Astrocyte (in vitro differentiated cells and primary cell): ENCODE measurements at places on chromosomes 6 and 20.

DNA sequence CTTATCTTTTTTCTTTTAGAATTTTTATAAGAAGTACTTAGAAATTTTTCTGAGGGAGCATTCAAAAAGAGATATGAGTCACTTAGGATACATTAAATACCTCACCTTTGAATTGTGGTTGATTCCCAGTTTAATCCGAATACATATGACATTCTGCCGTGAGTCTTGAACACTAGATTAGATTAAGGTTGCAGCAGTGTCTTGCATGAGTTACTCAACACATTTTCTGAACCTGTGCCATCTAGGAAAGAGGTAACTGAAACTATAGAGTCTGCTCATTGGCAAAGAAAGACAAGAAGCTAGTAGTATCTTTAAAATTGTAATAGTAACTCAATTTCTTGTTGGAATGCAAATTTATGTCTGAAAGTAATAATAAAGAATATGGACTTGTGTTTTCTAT is 14.9 kb downstream of the PEX3 start:
- no peaks in the 10 kb centered on the region for H3K27me3 ChIP-seq
- H3K27ac ChIP-seq: no peak overlapping the region
- no peaks in the 10 kb centered on the region for H3K4me1 ChIP-seq

- peaks cover 18% of the 10 kb centered on the region for H3K4me1 ChIP-seq
- no peaks in the 10 kb centered on the region for H3K36me3 ChIP-seq
- no peak for DNase-seq
Measured at GRCh38 chr6:134058622-134059366, 6.4 kb upstream of the SLC2A12 start.

GRCh38 chr20:3670511-3670910 is 7.3 kb upstream of the GFRA4 start:
- H3K27me3 ChIP-seq: peaks cover 20% of the 10 kb centered on the region
- H3K36me3 ChIP-seq: no peaks in the 10 kb centered on the region
- no peak overlapping the region for H3K4me3 ChIP-seq
- H3K27ac ChIP-seq: no peak overlapping the region

DNA sequence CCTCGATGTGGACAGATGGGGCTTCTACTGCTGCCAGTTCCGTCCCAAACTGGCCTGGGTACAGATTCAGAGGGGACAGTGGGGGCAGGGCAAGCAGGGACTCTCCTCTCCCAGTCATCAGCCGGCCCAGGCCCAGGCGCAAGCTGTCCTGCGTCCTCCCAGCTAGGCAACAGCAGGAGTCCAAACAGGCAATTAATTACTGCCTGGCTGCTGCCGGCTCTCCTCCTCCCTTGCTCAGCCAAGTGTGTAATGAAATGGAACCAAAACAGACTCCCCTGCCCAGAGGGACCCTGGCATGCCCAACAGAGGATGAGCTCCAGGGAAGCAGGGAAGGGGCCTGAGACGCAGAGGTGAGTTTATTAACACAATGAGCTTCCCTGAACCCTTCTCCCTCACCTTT is 17.8 kb upstream of the SLC32A1 start:
- no peaks in the 10 kb centered on the region for H3K4me1 ChIP-seq
- no peak overlapping the region for H3K27ac ChIP-seq
- no peak overlapping the region for H3K4me3 ChIP-seq

GRCh38 chr6:168565112-168565511 is 124.1 kb downstream of the SMOC2 start:
- DNase-seq: no peak
- no peaks in the 10 kb centered on the region for H3K27me3 ChIP-seq
- no peaks in the 10 kb centered on the region for H3K36me3 ChIP-seq
- H3K4me1 ChIP-seq: no peaks in the 10 kb centered on the region

DNA sequence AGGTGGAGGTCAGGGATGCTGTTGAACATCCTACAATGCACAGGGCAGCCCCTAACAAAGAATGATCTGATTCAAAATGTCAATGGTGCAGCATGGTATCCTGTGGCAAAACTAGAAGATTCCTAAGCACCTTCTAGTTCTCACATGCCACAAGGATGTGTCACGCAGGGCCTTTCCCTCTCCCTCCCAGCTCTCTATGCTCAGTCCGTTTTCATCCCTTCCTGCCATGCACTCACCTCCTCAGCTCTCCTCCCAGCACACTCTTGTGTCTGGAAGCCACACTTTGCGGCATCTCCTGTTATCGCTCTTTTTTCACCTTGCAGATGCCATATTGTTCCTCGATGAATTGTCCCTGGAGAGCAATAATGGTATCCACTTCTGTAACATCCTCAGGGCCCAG is 263.4 kb downstream of the CDC5L start:
- no peak overlapping the region for H3K27ac ChIP-seq
- H3K27me3 ChIP-seq: no peaks in the 10 kb centered on the region
- H3K4me1 ChIP-seq: peaks cover 47% of the 10 kb centered on the region
- peak; percentile 75 for DNase-seq

DNA sequence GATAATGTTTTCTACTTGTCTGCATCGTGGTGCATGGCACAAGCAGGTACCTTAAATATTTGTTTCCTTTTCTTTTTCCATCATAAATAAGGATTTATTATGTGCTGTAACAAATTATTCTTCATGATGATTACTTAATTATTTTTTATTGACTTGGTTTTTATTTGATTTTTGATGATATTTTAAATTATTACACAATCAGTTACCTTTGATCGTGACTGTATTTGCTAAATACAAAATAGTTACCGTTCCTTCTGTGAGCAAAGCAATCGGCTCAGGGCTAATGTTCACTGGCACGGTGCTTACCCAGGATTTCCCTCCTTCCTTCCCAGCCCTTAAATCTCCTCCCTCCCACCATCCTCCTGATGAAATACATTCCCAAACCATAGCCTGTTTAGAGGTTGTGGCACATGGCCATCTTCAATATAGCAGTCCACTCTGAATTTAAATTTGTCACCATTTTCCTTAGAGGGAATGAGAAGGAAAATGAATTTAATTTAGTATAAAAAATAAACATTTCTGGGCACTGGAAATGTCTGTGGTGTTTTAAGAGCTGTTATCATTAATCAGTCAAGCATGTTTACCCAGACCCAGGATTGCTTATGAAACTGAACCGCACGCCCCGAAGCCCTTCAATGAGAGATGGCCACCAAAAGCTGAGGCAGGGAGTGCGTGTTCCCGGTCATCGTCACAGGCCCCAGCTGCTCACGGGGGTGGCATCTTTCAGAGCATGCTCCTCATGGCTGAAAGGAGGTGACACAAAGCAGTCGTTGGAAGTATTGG is 23.0 kb upstream of the EXOC2 start:
- H3K4me3 ChIP-seq: no peak overlapping the region
- peaks cover 6% of the 10 kb centered on the region for H3K4me1 ChIP-seq
- H3K36me3 ChIP-seq: no peaks in the 10 kb centered on the region
- no peak for DNase-seq

DNA sequence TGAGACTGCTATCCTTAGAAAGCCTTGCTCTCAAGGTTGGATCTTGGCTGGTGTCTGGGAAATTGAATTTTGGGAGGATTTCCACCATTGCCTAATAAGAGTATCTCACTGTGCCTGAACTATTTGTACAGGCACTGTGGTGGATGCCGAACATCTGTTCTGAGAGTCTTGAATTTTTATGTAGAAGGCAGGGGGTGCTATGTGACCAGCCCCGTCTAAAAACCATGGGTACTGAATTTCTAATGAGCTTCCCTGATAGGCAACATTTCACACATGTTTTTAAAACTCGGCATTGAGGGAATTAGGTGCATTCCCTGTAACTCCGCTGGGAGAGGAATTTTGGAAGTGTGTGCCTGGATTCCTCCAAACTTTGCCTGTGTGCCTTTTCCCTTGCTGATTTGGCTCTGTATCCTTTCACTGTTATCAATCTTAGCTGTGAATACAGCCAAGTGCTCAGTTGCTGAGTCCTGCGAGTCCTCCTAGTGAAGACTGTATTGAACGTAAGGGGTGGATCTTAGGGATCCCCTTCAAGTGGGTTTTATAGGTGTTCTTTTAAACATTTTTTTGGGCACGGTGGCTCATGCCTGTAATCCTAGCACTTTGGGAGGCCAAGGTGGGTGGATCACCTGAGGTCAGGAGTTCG is 27.6 kb upstream of the SCAF8 start:
- H3K27me3 ChIP-seq: peaks cover 27% of the 10 kb centered on the region
- H3K4me3 ChIP-seq: no peak overlapping the region
- no peaks in the 10 kb centered on the region for H3K4me1 ChIP-seq
- DNase-seq: no peak

DNA sequence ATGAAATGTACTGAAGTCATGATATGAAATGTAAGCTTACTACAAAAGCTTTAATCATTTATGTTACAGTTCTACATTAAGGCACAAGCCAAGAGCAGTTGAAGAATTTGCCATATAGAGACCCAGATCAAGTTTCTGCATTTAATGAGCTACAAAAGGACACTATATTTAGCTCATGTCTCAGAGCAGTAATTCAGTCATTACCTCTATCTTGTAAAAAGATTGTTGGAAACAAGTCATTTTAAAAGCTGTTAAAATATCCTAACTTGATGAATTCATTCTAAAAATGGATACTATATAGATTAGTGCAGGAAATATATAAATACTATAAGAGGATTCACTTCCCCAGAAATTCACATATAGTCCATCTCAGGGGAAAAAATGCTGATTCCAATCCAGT is 45.2 kb upstream of the RIPPLY2 start:
- no peak overlapping the region for H3K27ac ChIP-seq
- H3K4me1 ChIP-seq: no peaks in the 10 kb centered on the region
- H3K36me3 ChIP-seq: no peaks in the 10 kb centered on the region
- no peaks in the 10 kb centered on the region for H3K27me3 ChIP-seq
- DNase-seq: no peak

GRCh38 chr20:23179766-23180403 is 93.8 kb upstream of the CD93 start:
- H3K27ac ChIP-seq: no peak overlapping the region
- no peaks in the 10 kb centered on the region for H3K27me3 ChIP-seq
- H3K36me3 ChIP-seq: no peaks in the 10 kb centered on the region
- no peak for DNase-seq
- H3K4me1 ChIP-seq: no peaks in the 10 kb centered on the region
- no peak overlapping the region for H3K4me3 ChIP-seq

- H3K36me3 ChIP-seq: peaks cover 43% of the 10 kb centered on the region
- H3K27ac ChIP-seq: no peak overlapping the region
- no peaks in the 10 kb centered on the region for H3K27me3 ChIP-seq
- peaks cover 11% of the 10 kb centered on the region for H3K4me1 ChIP-seq
- no peak for DNase-seq
Measured at GRCh38 chr20:49273696-49274277, 4.1 kb downstream of the ZNFX1 start.

DNA sequence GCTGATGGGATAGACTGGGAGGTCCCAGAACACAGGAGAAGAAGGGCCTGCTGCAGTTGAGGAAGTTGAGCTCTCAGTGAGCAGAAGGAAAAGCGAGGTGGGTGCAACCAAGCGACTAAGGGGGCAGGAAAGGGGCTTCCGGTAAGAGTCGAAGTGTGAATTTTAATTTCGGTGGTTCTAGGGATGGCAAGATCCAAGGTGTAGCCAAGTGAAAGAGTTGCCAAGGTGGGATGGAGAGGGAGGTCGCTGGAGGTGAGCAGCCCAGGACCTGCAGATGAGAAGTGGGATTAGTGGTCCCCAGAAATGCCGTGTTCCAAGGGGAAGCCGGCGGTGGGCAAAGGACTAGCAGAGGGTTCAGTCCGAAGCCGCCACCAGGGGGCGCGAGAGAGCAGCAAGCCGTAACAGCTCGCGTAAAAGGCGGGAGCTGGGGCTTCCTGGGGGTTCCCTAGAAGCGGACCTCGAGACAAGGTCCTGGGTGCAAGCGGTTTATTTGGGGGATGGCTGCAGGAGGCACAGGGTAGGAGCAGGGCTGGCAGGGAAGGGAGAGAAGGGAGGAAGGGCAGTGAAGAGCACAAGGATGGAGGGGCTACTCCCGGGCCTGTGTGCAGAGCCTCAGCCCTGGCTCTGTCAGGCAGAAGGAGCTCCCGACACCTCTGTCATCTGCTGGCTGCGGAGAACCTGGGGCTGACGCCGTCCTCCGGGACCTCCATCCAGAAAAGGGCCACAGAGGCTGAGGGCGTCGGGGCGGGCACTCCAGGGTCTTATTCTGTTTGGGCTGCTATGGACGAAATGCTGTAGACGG is 103.6 kb downstream of the PAX1 start:
- no peak overlapping the region for H3K4me3 ChIP-seq
- no peaks in the 10 kb centered on the region for H3K4me1 ChIP-seq
- no peaks in the 10 kb centered on the region for H3K36me3 ChIP-seq

GRCh38 chr6:21665110-21665391 is 71.5 kb downstream of the SOX4 start:
- H3K4me1 ChIP-seq: peaks cover 18% of the 10 kb centered on the region
- no peak for DNase-seq
- H3K27me3 ChIP-seq: peaks cover 14% of the 10 kb centered on the region
- H3K4me3 ChIP-seq: peak overlapping the region; percentile 62
- no peak overlapping the region for H3K27ac ChIP-seq

GRCh38 chr20:63054103-63054474 is 47.3 kb upstream of the BHLHE23 start:
- H3K4me1 ChIP-seq: no peaks in the 10 kb centered on the region
- no peak for DNase-seq
- no peak overlapping the region for H3K27ac ChIP-seq

DNA sequence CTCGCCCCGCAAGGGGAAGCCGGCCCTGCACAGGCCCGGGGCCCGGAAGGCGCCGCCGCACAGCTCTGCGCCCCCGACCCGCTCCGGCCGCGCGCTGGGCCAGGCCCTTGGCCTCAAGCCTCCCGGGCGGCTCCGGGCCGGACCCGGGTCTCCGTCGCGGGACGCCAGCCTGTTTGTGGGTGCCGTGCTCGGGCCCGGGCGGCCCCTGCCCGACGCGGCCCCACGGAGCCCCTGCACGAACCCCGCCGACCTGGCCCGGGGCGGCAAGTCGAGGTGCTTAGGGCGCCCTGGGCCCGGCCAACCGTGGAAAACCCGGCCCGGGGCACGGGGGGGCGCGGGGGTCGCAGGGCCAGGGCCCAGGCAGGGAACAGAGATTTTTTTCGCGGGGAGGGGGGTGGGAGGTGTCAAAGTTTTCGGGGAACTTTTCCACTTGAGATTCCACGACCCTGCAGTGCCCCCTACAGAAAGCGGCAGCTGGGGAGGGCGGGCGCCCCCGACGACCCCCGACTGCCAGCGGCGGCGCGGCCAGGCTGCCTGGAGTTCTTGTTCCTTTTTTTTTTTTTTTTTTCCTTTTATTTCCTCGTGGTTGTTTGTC is 805 bp upstream of the STX16 start:
- no peaks in the 10 kb centered on the region for H3K27me3 ChIP-seq
- peak overlapping the region; percentile 86 for H3K4me3 ChIP-seq
- no peak for DNase-seq
- peak overlapping the region; percentile 96 for H3K27ac ChIP-seq

- no peaks in the 10 kb centered on the region for H3K36me3 ChIP-seq
- H3K27me3 ChIP-seq: no peaks in the 10 kb centered on the region
- H3K4me3 ChIP-seq: no peak overlapping the region
Measured at GRCh38 chr6:97717086-97717485, 434.1 kb upstream of the MMS22L start.

- no peaks in the 10 kb centered on the region for H3K4me1 ChIP-seq
- no peaks in the 10 kb centered on the region for H3K27me3 ChIP-seq
- DNase-seq: no peak
- no peaks in the 10 kb centered on the region for H3K36me3 ChIP-seq
Measured at GRCh38 chr6:6590530-6590929, 2.0 kb downstream of the LY86 start.

GRCh38 chr6:53793318-53794136 is 1.3 kb upstream of the LRRC1 start:
- peak overlapping the region; percentile 83 for H3K4me3 ChIP-seq
- H3K27me3 ChIP-seq: no peaks in the 10 kb centered on the region
- H3K27ac ChIP-seq: no peak overlapping the region
- H3K4me1 ChIP-seq: peaks cover 21% of the 10 kb centered on the region
- DNase-seq: peak; percentile 61
